NCI-H1436 treated with DMSO at 0.1 percent for 48 hours (cell line): ENCODE measurements at places on chromosomes 2 and 18.

DNA sequence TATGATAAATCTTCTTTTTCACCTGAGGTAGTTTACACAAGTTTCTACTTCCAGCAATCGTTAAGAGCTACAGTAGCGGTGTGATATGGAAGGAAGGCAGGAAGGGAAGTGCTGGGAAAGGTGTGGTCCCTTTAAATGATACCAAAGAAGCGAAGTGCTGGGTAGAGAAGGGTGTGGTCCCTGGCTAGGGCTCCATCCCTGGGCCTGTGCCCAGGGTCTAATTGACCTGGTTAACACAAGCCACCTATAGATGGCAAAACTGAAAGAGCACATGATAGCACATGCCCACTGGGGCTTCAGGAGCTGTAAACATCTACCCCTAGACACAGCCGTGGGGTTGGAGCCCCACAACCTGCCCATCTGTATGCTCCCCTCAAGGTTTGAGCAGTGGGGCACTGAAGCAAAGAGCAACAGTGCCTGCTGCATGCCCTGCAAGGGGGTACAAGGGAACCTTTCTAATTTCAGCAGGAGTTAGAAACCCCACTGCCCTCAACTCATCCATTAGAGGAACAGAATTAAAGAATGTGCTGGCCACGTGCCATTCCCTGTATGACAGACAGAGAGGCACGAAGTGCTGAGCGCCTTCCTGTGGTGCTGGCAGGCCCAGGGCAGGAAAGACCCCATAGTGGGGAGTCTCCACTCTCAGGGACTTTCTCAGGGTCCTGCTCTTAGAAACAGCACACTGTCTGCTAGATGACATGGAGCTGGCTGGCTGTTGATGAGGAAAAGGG is 153.1 kb upstream of the LMAN1 start:
- no peak for DNase-seq

- no peak for DNase-seq
Measured at GRCh38 chr2:119431976-119432850, 559 bp downstream of the TMEM37 start.

- no peak for DNase-seq
Measured at GRCh38 chr18:9638886-9639285, 24.5 kb upstream of the PPP4R1 start.

DNA sequence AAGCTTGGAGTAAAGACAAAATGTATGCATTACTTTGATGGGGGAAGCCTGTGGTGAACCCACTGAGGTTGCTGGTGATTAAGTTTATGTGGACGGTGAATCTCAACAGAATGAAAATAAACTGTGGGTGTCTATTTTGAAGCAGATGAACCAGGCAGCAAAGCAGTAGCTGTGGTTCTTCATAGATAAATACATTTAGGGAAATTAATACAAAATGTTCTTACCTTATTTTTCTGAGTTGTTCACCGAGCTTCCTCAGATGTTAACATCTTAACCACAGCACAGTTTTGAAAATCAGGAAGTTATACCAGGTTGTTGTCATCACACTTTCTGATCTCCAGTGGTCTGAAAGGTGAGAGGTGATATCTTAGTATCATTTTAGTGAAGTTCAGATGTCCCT is 53.9 kb downstream of the NCK2 start:
- DNase-seq = no peak

DNA sequence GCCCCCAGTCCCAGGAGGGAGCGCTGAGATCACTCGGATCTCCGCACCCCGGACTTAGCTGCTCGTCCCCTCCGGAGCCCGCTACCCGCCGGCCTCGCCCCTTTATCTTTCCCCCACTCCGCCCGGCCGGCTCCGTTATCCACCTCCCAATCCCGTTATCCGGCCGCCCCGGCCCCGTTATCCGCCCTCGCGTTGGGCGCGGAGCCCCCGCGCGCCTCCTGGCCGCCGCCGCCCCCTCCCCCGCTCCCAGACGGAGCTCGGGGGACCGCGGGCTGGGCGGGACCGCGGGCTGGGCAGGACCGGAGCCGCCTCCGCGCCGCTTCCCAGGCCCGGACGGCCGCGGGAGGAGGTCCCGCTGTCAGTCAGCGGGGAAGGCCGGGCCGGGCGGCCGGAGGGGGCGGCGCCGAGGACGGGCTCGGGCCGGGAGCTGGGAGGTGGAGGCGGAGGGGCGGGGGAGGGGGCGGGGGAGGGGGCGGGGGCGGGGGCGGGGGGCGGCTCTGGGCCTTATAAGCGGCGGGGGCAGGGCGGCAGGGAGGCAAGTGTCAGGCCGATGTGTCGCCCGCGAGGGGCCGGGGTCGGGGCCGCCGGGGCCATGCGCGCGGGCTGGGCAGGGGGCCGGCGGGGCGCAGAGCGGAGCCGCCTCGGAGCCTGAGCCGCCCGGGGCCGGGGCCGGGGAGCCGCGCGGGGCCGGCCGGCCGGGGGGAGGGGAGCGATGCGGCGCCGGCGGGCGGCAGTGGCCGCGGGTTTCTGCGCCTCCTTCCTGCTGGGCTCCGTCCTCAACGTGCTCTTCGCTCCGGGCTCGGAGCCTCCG is at the start of gene PKDCC:
Gene PKDCC, plus strand, starts transcription at position 534 of the 811 bp plus-strand sequence. Its CDS starts 179 bp downstream, at position 713.
- DNase-seq = no peak

DNA sequence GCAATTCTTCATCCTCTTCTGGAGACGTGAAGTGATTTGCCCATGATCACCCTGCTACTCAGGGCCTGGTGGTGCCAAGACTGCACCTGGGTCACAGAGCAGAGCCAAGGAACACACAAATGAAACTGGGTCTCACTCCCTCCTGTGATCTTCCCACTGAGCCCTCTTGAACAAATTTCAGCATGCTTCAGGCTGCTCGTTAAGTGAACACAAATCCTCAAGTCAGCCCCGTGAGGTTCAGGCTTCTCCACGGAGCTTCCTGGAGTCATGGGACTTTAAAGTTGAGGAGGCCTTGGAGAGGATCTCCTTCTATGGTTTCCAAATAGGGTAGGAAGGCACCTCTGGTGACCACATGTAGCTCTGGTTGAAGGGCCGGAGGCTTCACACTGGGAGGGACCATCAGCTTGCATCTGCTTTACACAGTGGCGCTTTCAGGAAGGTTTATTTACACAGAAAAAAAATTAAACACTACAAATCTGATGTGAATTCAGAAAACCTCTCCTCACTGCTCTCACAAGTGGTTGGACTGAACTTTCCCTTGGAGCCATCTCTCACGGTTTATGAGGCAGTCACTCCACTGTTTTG is 255.4 kb downstream of the LOXHD1 start:
- DNase-seq = no peak

GRCh38 chr18:9157806-9158205 is 21.2 kb downstream of the ANKRD12 start:
- no peak for DNase-seq

GRCh38 chr2:147425437-147426029 is 419.3 kb upstream of the ACVR2A start:
- no peak for DNase-seq

DNA sequence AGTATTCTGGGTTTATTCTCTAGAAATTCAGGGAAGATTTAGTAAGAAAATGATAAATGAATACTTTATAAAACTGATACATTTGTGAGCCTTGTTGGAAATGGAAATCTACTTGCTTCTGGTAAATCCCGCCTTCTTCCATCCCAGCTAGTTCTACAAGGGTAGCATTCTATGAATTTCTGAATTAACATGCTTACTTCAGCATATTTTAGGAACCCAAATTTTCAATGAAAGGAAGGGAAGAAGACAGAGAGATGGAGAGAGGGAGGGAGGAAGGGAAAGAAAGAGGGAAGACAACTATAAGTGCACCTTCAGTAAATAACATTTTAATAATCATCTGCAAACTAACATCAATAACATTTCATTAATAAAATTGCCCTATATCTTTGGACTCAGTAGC is 26.6 kb upstream of the TMEM237 start:
- no peak for DNase-seq

GRCh38 chr2:207357216-207357615 is 172.5 kb upstream of the CREB1 start:
- DNase-seq = no peak

GRCh38 chr2:24238158-24238557 is 63.3 kb downstream of the FAM228A start:
- peak; percentile 39 for DNase-seq

DNA sequence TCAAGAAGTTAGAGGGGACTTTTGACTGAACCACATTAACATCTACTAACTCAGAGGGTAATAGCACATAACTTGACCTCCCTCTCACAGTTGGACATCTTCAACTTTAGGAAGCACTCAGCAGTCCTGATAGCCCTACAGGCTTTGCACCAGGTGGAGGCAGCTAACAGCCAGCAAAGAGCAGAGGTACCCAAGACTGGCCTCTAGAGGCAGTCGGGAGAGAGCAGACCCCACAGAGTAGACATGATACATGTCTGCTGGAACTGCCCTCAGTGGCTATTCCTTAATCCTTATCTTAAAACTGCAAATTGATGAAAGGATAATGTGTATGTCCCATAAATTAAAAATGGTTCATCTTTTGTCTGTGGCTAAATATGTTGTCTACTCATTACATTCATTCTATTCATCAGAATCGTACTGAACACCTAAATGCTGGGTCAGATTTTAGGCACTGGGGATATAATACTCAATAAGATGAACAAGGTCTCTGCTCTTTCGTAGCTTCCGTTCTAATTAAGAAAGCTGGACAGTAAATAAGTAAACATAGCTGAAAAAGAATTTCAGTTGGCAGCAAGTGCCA is 49.8 kb downstream of the CAB39 start:
- DNase-seq = no peak

DNA sequence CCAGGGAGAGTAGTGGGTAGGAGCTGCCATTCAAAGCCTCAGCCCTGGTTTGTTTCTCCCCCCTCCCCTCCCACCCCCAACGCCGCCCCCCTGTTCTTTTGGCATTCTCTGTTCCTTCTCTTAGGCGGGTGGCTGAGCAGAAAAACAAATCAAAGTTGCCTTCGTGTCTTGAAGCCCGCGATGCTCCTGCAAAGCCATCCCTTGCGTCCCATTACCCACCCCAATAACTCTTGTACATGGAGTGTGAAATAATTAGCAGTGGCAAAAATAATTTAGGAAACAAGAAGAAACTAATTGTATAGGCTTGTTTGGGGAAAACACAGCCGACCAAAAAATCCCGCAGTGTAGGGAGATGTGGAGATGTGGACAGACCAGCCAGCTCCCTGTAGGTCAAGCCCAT is 59.6 kb downstream of the CELF4 start:
- no peak for DNase-seq

- no peak for DNase-seq
Measured at GRCh38 chr2:80147690-80148089, 156.9 kb downstream of the LRRTM1 start.

DNA sequence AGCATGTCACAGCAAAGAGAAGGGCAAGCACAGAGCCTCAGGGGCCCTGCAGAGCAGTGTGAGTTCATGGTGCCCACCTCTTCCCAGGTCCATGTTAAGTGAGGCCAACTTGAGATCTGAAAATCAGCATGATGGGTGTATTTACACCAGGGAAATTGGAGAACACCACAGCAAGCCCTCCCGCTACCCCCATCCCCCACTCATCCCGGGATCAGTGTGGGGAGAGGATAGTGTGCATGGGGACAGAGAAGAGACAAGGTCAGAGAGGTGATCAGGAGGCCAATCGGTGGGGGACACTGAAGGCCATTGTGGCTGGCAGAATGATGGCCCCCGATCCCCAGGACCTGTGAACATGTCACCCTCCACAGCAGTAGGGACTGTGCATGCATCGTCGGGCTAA is 54.7 kb downstream of the PTGR3 start:
- DNase-seq = no peak

GRCh38 chr18:33099626-33100025 is 326.8 kb upstream of the KLHL14 start:
- DNase-seq = no peak

DNA sequence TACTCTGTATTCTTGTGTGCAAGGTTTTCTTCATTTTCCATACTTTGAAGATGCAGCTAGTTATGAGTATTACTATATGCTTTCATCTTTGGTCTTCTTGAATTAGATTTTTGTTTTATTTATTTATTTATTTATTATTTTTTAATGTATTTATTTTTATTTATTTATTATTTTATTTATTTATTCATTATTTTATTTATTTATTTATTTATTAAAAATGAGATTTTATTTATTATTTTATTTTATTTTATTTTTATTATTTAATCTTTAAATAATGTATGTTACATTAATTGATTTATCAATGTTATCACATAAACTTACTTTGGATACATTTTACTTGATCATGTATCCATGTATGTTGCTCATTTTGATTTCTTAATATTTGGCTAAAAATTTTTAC is 132.3 kb upstream of the GALNT13 start:
- DNase-seq = no peak

GRCh38 chr2:108315444-108315934 is 26.8 kb downstream of the SULT1C2 start:
- no peak for DNase-seq

DNA sequence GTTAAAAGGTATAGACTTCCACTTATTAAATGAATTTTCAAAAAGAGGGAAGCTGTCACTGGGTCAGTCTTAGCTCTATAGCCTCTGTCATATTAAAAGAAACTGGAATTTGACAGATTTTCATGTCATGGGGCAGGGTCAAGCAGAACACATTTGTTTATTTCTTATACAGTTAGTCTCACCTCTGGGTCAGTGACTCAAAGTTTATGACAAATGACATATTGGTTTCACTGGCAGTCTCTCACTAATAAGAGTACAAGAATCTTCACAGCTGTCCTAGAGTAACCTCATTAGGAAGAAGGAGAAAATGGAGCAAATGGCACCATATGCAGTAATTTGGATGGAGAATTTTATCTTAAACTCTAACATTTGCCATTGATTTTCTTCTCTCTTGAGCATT is 63.2 kb downstream of the MBD2 start:
- DNase-seq = no peak

DNA sequence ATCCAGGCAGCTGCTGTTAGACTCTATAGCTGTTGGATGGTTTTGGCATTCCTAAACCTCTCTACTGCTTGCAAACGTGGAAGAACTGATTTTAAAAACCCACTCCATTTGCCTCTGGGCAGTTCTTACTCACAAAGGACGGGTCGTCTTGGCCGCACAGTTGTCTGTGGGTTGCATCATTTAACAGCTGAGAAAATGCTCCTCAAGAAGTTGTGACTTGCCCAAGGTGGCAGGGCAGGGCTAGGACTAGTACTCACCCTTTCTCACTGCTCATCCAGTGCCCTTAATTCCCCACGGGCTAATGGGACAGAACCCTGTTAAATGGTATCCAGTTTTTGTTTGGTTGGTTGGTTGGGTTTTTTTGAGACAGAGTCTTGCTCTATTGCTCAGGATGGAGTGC is 997 bp upstream of the DRC1 start:
- no peak for DNase-seq

GRCh38 chr2:17879137-17879912 is 858 bp downstream of the KCNS3 start:
- DNase-seq = no peak
